Dorsolateral prefrontal cortex (tissue), 122 donors: ENCODE measurements at places on chromosomes 6 and 20. TPM values are rescaled to one million over a fixed set of nuclear protein-coding genes. Genes with fewer than 3 reads are reported as not detected.

DNA sequence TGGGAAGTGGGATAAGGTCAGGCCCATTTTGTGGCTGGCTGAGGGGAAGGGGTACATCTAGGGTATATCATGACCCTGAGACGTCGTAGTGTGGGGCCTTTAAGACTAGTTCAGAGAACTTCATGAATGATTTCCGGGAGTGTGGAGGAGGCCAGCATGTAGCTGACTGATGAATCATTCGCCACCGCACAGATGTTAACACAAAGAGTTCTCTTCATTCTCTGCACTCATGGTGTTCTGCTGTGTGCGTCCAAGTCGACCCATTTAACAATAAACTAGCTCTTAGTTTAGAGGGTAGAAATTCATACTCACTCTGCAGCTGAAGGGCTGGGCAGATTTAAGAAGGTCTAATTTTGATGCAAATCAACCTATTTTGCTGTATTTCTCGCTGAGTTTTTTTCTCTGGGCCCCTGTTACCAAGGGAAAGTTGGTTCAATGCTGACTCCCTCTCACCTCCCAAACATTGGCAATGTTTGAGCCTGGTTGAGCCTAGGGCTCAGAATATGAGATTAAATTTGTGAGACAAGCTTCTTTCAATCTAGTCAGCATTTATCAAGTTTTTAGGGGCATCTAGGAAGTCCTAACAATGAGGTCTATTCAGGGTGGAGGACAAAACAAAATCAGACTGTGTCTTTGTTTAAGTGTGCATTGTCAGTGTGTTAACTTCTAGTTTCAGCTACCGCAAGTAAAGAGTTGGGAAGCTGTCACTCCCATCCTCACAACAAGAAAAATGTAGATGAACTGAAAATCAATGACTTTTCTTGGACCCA is 106.8 kb upstream of the CBLN4 start:
- DNase-seq: no peak

DNA sequence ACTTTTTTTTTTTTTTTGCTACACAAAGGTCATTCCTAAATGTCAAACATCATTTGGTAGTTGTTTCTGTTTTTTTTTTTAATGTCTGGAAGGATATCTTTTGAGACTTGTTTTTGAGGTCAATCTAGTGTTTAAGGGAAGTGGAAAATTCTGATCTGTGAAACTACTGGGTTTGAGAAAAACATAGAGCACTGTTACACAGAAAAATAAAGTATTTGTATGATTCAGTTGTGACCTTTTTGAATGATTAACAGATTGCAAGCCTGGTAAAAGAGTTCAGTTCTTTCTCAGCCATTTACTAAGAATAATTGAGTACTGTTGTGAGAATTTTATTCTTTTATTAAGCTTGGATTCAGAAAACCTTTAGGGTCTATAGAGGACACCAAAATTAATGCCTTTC is 276.7 kb downstream of the ADGRB3 start:
- no peak for DNase-seq

- DNase-seq: no peak
Measured at GRCh38 chr6:121630716-121631115, 195.3 kb downstream of the GJA1 start.

- no peak for DNase-seq
Measured at GRCh38 chr6:167276772-167277533, 14.2 kb upstream of the UNC93A start.

DNA sequence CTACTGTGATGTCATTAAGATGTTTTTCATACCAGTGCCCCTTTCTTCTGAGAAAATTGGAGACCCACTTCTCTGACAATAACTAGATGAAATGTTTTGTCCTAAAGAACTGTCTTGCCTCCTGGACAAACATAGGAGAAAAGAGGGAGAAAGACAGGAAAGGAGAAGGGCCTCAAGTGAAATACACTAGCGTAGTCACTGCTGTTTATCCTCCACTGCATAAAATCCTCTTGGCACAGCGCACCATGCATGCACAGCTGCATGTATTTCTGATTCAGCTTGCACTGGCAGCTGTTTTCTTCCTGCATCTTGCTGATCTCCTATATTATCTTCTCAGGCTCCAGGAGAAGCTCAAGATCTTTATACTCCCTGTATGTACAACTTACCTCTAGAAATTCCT is 158.0 kb upstream of the BMP5 start:
- no peak for DNase-seq

DNA sequence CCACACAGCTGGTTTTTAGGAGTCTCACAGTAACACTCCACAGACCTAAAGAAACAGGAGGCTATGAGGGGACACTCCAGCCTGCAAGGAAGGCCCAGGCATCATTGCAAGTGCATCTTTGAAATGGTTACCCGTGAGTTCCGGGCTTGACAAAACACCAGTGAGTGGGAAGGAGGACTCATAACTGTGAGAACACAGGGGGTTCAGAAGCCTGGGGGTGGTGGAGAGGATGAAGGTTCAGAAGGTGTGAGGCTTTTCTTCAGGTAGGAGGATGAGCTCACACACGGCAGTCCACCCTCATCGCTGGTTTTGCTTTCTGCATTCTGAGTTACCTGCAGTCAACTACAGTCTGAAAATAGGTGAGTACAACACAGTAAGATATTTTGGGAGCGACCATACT is 39.9 kb downstream of the MAP7 start:
- DNase-seq: no peak

DNA sequence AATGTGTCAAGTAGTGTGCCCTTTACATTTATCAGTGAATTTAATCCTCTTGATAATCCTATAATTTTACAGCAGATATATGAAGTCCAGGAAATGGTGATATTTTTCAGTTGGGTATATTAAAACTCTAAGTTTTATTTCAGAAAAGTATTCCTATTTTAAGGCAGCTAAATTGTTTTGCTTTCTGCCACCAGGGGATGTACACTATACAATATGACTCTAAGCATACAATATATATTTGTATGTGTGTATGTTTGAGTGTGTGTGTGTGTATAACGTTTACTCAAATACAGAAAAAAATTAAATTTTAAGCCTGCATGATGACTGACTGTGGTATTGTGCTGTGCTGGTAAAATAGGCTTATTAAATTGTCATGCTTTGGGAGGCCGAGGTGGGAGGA is 102.0 kb upstream of the RUNX2 start:
- no peak for DNase-seq

The BPIFA1 gene
- not detected for total RNA-seq

GRCh38 chr6:14996892-14997291 is 249.0 kb upstream of the JARID2 start:
- no peak for DNase-seq

GRCh38 chr6:43979525-43979924 is 147.7 kb downstream of the MRPL14 start:
- DNase-seq: no peak

DNA sequence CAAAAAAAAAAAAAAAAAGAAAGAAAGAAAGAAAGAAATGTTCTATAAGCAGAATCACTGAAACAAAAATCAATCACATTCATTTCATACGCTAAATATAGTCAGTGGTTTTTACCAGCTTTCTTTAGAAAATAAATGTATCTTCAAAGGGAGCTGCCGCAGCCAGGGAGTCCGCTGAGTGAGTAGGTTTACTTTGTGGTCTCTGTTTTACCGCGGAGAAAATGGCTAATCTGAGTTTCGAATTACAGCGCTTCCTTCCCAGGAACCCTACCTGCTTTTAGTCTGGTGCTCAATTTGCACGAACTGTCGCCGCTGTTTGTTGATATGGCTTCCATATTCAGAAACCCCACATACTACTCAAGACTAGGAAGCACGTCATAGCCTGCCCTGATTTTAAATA is 102.4 kb downstream of the TFAP2A start:
- DNase-seq: no peak

The ADGB gene
- total RNA-seq: not detected

- no peak for DNase-seq
Measured at GRCh38 chr6:150204705-150205472, 62.0 kb downstream of the PPP1R14C start.

GRCh38 chr6:18973251-18973650 is 586.1 kb downstream of the RNF144B start:
- no peak for DNase-seq

The GINS1 gene
- total RNA-seq: 7.5 TPM

- DNase-seq: no peak
Measured at GRCh38 chr6:55293116-55293515, 34.2 kb upstream of the GFRAL start.

The PDYN gene
- total RNA-seq: 3.7 TPM

DNA sequence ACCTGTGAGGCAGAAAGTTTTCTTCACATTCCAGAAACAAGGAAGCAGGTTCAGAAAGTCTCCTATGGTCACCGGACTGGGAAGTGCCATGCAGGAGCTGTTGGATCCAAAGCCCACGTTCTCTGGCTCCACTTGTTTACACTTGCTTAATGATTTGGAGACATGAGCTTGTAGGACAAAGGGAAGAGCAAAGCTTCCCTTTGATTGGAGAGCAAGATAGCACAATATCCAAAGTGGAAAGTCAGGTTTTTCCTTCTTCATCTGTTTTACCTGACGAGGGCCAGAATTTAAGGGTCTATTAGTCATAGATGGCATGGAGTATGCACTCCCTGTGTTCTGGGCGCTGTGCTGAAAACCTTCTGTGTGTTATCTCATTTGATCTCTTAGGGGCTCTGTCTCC is 81.2 kb downstream of the PDE7B start:
- DNase-seq: no peak

DNA sequence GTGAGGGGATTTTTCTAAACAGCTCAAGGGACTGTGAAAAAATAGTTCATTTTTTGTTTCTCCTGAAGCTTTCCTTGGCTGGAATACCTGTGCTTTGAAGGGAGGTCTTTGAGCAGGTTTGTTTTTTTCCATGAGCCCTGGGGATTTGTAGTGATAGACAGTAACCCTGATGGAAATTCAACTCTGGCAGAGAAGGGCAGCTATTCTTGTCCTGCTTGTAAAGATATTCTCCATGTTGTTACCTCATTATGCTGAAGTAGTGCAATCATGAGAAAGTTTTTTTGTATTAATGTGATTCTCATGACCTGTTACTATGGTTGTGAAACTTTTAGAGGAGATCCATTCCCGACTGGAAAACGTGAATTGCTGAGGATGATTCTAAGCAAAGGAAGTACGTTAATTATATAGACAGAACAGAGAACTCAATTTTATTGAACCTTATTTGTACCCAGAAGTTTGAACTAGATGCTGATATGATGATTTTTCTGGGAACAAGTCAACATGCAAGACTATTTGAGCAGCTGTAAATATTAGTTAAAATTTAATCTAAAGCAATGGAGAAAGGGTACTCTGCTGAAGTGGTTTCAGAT is 12.5 kb downstream of the UTRN start:
- DNase-seq: no peak

DNA sequence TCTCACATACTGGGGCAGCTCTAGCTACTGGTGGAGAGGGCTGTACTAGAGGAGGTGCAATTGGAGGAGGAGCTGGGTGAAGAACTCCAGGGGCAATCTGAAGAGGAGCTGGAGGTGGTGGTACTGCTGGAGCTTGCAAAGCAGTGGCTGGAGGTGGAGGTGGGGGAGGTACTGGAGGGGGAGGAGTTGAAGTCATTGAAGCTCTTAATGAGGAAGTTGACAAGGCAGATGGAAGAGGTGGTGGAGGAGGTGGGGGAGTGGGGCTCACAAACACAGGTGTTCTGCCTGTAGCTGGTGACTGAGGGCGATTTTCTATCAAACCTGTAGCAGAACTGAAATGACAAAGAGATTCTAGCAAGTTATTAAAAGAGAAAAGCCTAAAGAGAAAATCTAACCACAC is 77.6 kb downstream of the WASF1 start:
- no peak for DNase-seq

The FLRT3 gene
- total RNA-seq: 29.6 TPM

DNA sequence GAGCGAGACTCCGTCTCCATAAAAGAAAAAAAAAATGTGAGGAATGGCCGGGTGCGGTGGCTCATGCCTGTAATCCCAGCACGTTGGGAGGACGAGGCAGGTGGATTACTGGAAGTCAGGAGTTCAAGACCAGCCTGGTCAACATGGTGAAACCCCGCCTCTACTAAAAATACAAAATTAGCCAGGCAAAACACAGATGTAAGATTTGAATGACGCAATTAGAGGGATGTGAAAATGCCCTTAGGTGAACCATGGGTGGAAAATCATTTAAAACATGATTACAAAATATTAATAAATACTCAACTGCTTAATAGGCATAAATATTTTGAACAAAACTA is 20.9 kb downstream of the COL9A3 start:
- no peak for DNase-seq

DNA sequence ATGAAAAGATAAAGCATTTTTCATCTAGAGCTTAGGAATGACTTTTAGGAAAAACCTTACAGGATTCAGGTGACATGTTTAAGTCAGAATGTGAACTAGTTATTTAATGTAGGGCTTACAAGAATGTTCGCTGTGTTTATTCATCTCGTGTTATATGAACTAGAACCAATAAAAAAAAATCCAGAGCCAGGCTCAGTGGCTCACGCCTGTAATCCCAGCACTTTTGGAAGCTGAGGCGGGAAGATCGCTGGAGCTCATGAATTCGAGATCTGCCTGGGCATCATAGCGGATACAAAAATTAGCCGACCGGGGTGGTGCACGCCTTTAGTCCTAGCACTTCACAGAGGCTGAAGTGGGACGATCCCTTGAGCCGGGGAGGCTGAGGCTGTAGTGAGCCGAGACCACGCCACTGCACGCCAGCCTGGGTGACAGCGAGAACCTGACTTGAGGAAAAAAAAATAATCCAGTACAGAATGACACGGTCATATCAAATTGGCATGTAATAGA is 46.3 kb downstream of the OR2B2 start:
- no peak for DNase-seq

The PBOV1 gene
- not detected for total RNA-seq

DNA sequence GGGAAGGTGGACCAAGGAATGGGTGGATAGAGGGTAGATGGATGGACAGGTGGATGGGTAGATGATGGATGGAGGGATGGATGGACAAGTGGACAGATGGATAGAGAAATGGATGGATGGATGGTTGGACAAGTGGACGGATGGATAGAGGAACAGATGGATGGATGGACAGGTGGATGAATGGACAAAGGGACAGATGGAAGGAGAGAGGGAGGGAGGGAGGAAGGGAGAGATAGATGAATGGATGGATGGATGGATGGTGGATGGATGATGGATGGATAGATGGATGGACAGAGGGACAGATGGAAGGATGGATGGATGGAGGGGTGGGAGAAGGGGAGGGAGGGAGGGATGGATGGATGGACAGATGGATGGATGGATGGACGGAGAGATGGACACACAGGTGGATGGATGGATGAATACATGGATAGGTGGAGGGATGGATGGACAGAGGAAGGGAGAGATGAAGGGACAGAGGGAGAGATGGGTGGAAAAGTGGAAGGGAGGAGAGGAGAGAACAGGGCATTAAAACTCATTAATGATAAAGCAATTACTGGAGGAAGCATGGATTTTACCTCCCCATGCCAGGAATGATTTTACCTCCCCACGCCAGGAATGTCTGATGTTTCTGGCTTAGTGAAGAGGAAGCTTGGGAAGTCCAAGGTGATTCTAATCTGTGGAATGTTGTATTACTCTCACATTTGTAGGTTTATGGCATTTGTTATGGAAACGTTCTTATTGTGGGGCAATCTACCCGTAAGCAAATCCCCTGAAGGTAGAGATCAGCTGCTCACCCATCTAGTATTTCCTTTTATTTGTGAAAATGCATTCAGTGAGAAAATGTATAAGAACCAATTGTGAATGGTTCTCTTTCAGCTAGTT is 383.3 kb downstream of the TAF4 start:
- DNase-seq: no peak
